ENCODE measurements at places on chromosomes 1 and 21.

GRCh38 chr1:205596876-205597275 lies 34.9 kb downstream of the ELK4 start:
- DNase-seq: no peak

- no peak for DNase-seq
These were observed 25.6 kb downstream of the GPA33 start for GRCh38 chr1:167064621-167065020.

- no peak for DNase-seq
These were observed 27.5 kb upstream of the SLC30A1 start for GRCh38 chr1:211606332-211606913.

GRCh38 chr1:207978441-207978840 lies 67.5 kb upstream of the CD34 start:
- no peak for DNase-seq

- no peak for DNase-seq
These were observed 537.9 kb upstream of the NR5A2 start for GRCh38 chr1:199489594-199489993.

GRCh38 chr1:88150330-88150729 lies 533.7 kb upstream of the PKN2 start:
- no peak for DNase-seq

- no peak for DNase-seq
These were observed 30.2 kb upstream of the ADAM30 start for GRCh38 chr1:119926553-119926952.

DNA sequence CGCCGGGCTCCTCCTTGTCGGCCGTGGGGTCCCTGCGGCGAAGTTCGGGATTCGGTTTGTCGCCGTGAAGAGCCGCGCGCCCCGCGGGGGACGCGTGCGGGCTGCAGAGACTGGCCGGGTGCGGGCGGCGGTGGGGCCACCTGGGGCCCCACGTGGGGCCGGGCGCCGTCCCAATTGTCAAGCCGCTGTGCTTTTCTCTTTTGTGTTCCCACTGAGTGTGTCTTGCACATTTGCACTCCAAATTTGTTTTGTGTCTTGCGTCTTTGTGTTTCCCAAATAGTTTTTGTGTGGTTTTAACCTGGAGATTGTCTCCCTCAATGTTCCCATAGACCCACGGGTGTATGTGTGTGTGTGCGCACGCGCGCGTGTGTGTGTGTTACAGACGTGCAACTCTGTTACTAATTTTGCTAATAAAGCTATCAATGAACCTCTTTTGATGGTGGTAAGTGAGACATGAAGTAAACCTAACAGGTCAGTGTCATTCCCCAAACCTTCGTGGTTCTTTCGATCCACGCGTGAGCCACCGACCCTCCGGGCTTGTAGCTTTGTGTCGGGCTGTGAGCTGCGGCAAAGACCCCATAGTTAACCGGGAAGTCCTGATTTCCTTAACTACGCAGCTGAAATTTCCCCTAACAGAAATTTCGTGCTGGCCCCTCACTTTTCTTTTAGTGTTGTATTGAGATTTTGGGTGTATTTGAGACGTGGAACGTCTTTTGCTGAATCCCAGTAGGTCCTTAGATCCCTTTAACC lies 708 bp downstream of the PRDM2 start:
- no peak for DNase-seq

DNA sequence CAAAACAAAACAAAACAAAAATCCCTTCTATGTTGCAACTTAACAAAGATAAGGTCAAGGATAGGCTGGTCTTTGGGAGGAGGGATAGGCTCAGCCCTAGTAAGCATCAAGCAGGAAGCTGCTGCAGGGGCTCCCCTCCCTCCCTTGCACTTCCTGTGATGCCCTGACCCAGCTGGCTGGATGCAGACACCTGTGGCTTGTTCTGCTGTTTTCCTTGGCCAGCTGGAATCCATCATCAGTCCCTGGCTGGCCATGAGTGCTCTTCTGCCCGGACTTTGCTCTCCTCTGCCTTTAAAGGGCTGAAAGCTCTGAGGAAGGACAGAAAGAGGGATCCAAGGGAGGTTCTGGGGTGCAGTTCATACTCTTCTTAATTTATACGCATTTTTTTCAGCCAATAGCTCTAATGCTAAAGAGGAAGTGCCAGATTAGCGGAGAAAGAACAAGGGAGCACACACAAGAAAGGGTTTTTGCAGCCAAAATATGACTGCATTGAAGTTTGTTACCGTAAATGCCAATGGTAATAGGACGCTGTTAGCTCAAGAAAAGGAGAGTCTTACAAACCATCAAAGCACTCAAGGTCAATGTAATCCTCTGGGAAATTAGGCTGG lies 19.9 kb upstream of the UBE2U start:
- no peak for DNase-seq

- DNase-seq: no peak
These were observed 15.9 kb downstream of the SLC27A3 start for GRCh38 chr1:153790966-153791647.

DNA sequence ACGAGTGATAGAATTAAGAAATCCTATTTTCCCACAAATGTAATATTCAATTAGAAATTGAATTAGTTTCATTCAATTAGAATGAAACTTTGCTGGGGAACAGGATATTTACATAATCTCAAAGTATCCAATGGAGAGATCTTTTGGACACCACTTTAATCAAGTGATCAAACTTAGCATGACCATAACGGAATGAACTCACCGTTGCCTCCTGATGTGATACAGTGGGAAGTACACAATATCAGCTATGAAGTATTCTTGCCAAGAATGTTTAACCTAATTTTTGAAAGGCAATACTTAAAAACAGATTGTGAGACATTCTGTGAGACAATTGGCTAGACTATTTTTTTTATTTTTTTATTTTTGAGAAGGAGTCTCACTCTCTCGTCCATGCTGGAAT lies 16.6 kb downstream of the CDKN2C start:
- no peak for DNase-seq
